ENCODE measurements at places on chromosomes 6 and 20.

- DNase-seq: no peak
Measured at GRCh38 chr6:12601881-12602280, 114.7 kb upstream of the PHACTR1 start.

DNA sequence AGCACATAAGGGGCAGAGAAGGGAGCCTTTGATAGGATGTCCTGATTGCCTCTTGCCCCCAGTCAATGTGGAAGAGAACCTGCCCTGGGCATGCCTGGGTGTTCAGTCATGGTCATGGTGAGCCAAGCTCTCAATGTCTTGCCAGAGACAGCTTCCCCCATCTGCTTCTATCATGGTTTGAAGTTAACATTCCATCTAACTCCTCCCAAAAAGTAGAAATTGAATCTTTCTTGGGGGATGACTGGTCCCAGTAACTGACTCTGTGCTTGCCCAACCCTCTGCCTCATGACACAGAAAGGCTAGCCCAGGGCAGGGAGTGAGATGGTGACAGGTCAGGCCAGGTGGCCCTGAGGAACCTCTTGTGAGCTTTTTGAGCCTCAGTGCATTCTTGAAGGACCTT lies 60.1 kb downstream of the ADTRP start:
- DNase-seq: no peak

DNA sequence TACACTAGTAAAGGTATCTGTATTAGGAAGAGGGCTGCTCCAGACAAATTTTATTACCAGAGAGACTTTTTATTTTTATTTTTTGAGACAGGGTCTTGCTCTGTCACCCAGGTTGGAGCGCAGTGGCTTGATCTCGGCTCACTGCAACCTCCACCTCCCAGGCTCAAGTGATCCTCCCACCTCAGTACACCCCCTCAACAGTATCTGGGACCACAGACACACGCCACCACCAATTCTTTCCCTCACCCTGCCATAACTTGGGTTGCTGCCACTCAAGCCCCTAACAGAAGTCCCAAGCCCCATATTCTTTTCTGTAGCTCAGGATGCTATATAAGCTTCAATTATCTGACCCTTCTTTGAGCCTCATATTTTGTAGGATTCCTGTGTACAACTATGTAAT lies 6.9 kb downstream of the BCL2L1 start:
- no peak for DNase-seq

DNA sequence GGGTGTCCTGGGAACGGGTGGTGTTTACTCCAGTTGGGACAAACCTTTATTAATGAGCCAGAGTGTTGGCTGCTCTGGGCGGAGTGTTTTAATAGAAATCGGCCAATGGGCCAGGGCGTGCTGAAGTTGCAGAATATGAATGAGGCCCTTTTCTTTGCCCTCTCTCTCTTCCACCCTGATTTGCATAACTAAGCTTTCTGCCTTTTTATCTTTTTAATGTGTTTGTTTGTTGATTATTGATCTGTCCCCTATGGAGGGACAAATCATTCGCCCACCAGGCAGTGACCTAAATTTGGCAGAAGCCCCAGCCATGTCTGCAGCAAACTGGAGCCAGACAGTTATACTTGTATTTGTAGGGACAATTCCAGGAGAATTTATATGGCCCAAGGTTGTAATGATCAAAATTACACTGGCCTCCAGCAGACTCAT lies 420.9 kb downstream of the PREX1 start:
- DNase-seq: no peak

DNA sequence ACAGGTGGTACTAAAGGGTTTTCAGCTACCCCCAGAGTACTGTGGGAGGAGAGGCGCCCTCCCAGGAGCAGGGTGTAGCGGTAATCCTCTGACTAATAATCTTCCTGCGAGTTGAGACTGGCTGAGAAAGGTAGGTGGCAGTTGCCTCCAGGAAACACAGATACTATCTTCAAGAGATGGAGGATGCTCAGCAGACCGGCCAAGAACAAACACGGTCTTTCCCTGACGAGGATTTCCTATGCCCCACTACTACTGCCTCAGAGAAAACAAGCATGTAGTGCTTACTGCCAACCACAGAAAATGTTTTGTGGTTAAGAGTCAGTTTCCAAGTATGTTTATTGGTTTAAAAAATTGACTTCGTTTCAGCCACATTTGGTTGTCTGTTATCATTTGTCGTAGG lies 26.8 kb downstream of the C6orf89 start:
- DNase-seq: no peak

DNA sequence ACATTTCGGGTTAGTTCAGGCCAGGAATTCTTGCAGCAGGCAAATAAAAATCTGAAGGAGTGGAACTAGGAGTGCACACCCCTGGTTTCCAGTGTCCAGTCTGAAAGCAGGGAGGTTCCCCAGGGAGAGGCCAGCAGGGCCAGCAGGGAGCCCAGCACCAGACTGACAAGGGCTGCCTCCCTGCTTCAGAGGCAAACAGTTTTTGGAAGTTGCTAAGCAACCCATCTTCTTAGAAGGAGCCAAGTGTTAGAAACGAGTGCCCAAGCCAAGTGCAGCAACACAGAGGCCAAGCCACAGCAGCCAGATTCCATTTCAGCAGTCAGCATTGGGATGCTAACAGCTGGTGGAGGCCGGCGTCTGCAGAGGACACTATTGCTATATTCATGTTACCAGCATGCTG lies 179.1 kb downstream of the SYNDIG1 start:
- DNase-seq: no peak

DNA sequence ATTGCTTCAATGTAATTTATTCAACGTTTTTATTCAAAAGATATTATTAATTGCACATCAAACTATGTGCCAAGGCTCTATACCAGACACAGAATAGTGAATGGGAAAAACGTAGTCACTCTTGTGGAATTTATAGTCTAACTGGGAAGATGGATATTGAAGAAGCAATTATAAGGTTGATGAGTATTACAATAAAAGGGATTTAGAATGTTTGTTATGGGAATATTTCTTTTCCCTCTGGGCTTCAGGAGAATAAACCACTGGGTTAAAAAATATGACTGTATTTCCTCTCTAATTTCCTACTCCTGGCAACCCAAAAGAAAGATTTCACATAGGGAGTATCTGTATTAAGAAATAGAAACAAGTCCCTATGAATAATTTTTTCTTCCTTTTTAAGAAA lies 25.1 kb upstream of the UTRN start:
- DNase-seq: no peak

GRCh38 chr6:116034327-116034726 lies 26.4 kb downstream of the FRK start:
- DNase-seq: no peak

DNA sequence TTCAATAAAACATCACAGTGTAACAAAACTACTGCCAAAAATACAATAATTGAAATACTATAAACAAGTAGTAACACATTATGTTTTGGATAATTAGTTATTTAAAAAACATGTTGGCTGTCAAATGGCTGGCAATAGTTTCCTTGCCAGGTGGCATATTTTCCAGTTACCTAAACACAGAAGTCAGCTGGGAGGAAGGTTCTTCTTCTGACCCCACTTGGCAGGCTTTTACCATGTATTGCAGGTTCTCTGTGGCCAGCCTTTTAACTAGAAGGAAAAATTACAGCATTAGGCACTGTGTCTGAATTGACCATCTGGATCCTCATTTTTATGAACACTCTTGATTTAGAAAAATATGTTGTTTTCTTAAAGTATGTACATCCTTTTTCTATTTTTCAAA lies 131.4 kb downstream of the MMS22L start:
- no peak for DNase-seq

- DNase-seq: no peak
Measured at GRCh38 chr6:168618546-168619315, 177.7 kb downstream of the SMOC2 start.

DNA sequence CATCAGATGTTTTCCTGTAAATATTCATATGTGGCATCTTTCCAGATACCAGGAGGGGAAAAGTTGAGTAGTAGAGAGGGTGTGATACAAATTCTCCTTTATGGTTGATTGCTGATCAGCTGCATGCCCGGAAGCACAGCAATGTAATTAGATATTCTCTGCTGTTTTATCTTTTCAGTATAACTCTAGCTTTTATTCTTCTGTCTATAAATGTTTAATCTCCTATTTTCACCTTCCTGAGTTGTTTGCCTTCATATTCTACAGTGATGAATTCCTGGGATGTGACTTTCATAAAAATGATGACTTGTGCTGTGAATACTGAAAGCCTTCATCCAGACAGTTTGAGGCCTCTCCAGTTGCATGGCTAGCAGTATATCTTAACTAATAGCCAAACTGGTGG lies 53.7 kb downstream of the SH3BGRL2 start:
- no peak for DNase-seq

DNA sequence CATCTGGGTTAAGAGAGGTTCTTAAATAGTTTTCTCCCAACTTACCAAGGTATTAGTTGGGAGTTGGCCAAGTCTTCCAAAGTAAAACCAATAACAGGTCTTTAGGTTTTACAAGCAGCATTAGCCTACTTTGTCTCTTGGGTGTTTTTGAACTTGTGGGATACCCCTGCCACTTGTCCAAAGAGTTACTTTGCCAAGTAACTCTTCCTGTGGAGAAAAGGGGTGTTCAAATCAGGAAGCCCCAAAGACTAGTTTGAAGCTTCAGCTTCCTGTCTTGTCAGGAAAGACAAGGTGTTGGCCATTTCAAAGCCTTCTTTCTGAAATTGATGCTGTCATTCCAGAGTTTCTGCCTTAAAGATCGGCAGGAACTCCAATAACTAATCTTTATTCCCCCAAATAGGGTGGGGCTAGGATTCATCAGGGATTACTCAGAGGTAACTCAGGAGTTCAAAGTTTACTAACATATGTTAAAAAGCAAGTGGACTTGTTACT lies 822 bp downstream of the RAB22A start:
- no peak for DNase-seq

DNA sequence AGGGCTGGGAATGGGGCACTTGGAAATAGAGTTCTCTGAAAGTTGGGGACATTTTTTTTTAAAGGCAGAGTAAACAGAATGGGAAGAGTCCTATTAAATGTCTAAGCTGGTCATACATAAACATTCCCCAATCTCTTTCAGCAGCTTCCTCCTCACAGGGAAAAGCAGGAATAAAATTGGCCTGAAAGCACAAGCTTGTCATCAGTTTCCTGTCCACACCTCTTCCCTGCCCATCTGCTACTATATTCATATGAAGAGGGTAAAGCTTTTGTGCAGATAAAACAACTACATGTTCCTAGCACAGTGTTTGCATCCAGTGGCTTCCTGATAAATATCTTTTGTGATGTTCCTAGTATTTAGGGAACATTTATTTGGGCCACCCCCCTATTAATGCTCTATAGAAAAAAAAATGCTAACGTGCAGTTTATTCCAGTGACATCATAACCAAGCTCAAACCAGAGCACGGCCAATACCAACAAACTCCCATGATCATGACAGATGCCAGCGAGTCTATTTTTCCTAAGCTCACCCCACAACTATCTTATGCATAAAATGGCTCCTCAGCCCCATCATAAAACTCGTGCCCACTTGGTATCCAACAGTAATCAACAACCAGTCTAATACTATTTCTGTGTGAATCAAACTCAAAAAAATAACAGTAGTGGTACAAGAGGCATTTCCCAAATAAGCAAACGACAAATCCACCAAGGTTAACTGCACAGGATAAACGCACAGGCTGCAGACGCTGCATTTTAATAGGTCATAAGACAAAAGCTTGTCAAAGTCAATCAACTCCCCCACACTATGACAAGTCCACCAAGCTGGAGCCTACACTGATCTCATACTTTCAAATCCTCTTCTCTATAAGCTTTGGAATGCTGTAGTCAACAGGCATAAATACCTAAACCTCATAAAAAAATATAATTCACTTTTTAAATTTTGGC lies 95.3 kb downstream of the EPB41L2 start:
- no peak for DNase-seq

DNA sequence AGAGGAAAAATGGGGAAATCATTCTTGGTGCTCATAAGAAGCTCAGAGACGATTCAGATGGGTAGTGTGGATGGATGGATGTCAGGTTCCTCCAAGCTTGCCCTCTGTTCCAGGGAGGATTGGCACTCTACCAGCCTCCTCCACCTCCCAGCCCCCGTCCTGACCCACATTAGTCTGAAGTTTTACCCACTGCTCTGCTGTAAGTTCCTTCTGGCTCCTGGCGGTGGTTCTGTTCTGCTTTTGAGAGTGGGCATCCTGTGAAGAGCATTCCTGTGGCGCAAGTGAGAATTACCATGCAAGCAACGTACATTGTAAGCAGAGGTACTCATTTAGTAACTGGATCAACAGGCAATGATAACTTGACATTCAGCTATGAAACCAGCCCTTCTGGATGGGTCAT lies 103.4 kb downstream of the SYNDIG1 start:
- no peak for DNase-seq

DNA sequence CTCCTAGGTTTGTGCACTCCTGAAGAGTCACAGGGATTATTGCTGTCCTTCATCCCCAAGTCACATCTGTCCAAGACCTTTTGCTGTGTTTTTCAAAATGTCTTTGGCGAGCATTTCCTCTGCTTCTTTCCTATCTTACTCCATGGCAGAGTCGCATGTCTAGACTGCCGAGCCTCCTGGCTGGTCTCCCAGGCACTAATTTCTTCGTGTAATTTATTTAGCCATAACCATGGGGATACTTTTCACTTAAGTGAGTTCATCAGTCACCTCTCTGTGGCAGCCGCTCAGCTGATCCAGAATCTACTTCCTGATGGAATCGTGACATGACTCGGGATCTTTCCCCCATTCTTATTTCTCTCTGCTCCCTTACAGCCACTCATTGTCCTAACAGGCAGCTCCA lies 25.8 kb downstream of the ADGRF5 start:
- DNase-seq: no peak

GRCh38 chr6:166462461-166463135 lies 79.9 kb upstream of the MPC1 start:
- DNase-seq: no peak

DNA sequence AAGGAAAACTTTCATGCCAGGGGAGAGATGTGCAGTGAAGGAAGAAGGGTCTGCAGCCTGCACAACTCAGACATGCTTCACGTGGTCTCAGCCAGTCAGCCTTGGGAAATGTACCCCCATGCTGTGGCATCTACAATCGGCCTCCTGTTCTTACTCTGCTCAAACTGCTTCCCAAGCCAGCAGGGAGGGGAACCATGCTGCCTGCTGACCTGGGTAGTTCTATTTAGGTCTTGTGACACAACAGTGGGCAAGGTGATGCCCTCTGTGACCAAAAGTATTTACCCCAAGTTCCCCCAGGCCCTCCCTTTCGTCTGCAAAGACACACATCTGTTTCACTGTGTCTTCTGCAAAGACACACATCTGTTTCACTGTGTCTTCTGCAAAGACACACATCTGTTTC lies 106.9 kb downstream of the SLC23A2 start:
- DNase-seq: no peak

DNA sequence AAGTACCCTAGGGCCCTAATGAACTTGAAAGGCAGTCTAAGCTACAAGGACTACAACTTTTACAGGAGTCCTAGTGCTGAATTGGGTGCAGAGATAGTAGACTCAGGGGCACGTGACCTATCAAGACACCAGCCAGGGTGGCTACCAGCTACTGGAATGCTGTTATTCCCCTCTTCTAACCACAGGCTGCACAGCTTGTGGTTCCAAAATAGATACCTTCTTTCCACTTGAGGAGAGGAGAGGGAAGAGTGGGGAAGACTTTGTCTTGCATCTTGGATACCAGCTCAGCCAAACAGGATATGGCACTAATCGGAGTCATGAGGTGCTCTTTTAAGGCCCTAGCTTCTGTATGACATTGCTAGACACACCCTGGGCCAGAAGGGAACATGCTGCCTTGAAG lies 60.0 kb upstream of the MTRF1L start:
- DNase-seq: no peak

Measured in SIG-M5 (cell line).